Calu3 (cell line): ENCODE measurements at places on chromosomes 7 and 10. TPM values are rescaled to one million over a fixed set of nuclear protein-coding genes. Genes with fewer than 3 reads are reported as not detected.

DNA sequence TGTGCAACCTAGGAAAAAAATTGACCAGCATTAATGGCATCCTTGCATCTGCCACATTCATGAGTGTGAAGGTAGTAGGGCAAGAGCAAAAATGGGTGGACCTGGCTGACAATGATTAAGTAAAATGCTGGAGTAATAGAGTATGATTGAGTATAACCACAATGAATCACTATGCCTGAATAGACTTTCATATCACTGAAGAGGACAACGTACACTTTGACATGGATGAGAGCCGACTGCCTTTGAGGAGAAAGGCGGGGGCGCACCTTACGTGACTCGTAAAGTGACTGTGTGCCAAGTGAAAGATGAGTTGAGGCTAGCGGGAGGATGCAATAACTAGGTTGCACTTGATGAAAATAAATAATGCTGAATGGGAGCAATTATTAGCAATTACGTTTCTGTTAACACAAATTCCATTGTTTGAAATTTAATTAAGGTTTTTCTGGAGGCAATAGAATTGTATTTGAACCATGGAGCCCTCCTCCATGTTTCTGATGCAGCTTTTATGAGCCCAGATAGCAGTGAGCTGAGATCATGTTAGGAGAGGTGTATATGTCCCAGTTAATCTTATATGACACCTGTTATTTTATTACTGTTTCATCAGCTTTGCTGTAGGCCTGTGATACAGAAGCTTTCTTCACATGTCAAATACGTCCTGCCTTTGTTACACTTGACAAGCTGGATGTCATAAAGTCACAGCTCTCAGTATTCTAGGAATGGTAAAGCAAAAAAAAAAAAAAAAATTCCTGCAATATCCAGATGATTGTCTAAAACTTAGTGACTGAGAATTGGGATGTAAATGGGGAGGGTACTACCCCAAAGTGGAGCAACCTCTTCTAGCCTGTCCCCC lies 596.5 kb downstream of the NXPH1 start:
- no peak overlapping the region for H3K27ac ChIP-seq
- H3K27me3 ChIP-seq: no peaks in the 10 kb centered on the region
- H3K4me1 ChIP-seq: no peaks in the 10 kb centered on the region
- DNase-seq: no peak
- H3K4me3 ChIP-seq: no peak overlapping the region
- no peaks in the 10 kb centered on the region for H3K36me3 ChIP-seq

GRCh38 chr7:934469-935163 lies 19.9 kb downstream of the ADAP1 start:
- H3K27ac ChIP-seq: no peak overlapping the region
- peak overlapping the region; percentile 36 for H3K4me3 ChIP-seq
- H3K36me3 ChIP-seq: peaks cover 83% of the 10 kb centered on the region
- no peaks in the 10 kb centered on the region for H3K27me3 ChIP-seq

DNA sequence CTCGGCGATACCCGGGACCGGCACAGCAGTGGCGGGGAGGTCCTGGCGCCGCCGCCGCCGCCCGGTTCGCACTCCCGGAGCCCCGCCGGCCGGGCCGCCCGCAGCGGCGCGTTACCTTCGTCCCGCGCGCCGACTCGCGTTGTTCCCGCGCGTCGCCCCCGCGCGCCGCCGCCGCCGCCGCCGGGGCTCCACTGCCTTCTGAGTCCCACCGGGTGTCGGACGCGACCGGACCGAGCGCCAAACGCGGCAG lies at the start of gene EZH2:
Gene EZH2, minus strand, starts transcription at position 243 of the 250 bp plus-strand sequence. CDS start 36,993 bp downstream, outside the sequence.
- no peak for DNase-seq
- no peaks in the 10 kb centered on the region for H3K4me1 ChIP-seq
- H3K36me3 ChIP-seq: peaks cover 44% of the 10 kb centered on the region
- H3K27me3 ChIP-seq: no peaks in the 10 kb centered on the region
- peak within 1 kb of the TSS; percentile 92 for H3K27ac ChIP-seq
- peak within 1 kb of the TSS; percentile 88 for H3K4me3 ChIP-seq

DNA sequence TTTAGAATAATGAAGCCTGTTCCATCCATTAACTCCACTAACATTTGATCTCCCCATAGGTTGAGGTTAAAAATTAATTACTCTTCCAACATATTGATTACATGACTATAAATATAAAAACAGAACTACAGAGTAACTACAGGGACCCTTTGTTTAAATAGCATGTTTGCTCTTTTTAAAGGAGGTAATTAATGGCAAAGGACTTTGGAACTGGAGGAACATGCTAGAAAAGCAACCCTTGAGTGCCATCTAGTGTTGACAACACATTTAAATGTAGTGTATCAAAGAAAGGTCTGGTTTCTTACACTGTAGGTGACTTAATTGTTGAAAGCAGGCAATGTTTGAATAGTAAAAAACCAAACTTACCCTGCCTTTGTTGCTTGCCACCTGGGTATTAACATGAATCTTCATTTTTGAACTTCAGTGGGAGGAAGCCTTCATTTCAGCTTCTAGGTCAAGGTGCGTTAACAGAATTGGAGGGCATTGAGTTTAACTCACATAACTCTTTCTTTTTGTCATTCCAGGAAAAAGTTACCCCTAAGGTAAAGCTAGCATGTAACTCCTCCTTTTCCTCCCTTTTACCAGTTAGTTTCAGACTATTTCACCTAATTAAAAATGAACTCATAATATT lies 52.6 kb upstream of the CAPZA2 start:
- peak overlapping the region; percentile 36 for H3K4me3 ChIP-seq
- H3K27me3 ChIP-seq: no peaks in the 10 kb centered on the region
- H3K27ac ChIP-seq: peak overlapping the region; percentile 64
- peaks cover 64% of the 10 kb centered on the region for H3K4me1 ChIP-seq
- peak; percentile 57 for DNase-seq
- peaks cover 7% of the 10 kb centered on the region for H3K36me3 ChIP-seq

DNA sequence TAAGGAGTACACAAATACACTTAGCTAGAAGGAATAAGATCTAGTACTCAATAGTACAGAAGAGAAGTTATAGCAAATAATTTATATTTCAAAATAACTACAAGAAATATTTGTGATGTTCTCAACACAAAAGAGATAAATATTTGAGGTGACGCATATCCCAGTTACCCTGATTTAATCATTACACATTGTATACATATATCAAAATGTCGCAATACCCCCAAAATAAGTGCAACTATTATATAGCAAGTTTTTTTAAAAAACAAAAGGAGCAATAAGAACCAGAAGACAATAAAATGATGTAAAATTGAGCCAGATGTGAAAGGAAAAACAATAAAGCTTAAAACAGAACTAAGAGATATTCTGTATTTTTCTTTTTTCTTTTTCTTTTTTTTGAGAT lies 59.3 kb upstream of the KIAA1217 start:
- no peak overlapping the region for H3K27ac ChIP-seq
- no peak for DNase-seq
- H3K4me1 ChIP-seq: no peaks in the 10 kb centered on the region
- H3K27me3 ChIP-seq: no peaks in the 10 kb centered on the region
- no peaks in the 10 kb centered on the region for H3K36me3 ChIP-seq
- no peak overlapping the region for H3K4me3 ChIP-seq

DNA sequence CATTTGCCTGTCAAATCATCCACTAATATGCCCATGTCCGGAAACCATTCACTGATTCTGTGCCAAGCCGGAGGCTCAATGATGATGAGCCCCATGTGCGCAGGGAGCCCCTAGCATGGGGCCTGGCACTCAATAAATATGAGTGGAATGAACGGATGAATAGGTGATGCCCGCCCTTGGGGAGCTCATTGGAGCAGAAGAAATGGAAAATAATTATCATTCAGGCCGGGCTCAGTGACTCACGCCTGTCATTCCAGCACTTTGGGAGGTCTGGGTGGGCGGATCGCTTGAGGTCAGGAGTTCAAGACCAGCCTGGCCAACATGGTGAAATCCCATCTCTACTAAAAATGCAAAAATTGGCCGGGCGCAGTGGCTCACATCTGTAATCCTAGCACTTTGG lies 11.0 kb downstream of the RHBDD2 start:
- no peak overlapping the region for H3K4me3 ChIP-seq
- no peak overlapping the region for H3K27ac ChIP-seq
- no peak for DNase-seq
- no peaks in the 10 kb centered on the region for H3K27me3 ChIP-seq
- peaks cover 19% of the 10 kb centered on the region for H3K36me3 ChIP-seq
- peaks cover 10% of the 10 kb centered on the region for H3K4me1 ChIP-seq

DNA sequence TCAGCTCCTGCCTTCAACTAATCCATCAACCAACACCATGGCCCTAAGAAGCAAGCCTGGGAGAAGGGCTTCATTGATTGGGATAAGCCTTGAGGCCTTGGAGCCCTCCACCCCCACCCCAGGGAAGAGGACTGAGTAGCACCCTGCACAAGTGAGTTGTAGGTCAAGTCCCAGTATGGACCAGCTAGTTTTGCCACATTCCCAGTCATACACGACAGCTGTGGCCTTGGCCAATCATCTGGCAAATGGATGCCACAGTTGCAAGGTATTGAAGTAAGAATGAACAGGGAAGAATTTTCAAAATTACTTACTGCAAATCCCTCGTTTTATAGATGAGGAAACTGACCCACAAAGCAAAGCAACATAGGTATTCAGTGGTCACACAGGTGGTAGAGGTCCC lies 109.7 kb downstream of the STRA8 start:
- H3K27me3 ChIP-seq: no peaks in the 10 kb centered on the region
- no peak overlapping the region for H3K27ac ChIP-seq
- no peak overlapping the region for H3K4me3 ChIP-seq

- H3K4me3 ChIP-seq: no peak overlapping the region
- no peak for DNase-seq
- H3K36me3 ChIP-seq: no peaks in the 10 kb centered on the region
- H3K4me1 ChIP-seq: no peaks in the 10 kb centered on the region
- H3K27ac ChIP-seq: no peak overlapping the region
- peaks cover 48% of the 10 kb centered on the region for H3K27me3 ChIP-seq
These were observed 484.1 kb upstream of the ZMIZ1 start for GRCh38 chr10:78584681-78585080.

- H3K36me3 ChIP-seq: peaks cover 7% of the 10 kb centered on the region
- no peaks in the 10 kb centered on the region for H3K27me3 ChIP-seq
- no peak overlapping the region for H3K4me3 ChIP-seq
- DNase-seq: peak; percentile 5
- H3K4me1 ChIP-seq: peaks cover 15% of the 10 kb centered on the region
- no peak overlapping the region for H3K27ac ChIP-seq
These were observed 183.0 kb upstream of the CTBP2 start for GRCh38 chr10:125343118-125343925.

DNA sequence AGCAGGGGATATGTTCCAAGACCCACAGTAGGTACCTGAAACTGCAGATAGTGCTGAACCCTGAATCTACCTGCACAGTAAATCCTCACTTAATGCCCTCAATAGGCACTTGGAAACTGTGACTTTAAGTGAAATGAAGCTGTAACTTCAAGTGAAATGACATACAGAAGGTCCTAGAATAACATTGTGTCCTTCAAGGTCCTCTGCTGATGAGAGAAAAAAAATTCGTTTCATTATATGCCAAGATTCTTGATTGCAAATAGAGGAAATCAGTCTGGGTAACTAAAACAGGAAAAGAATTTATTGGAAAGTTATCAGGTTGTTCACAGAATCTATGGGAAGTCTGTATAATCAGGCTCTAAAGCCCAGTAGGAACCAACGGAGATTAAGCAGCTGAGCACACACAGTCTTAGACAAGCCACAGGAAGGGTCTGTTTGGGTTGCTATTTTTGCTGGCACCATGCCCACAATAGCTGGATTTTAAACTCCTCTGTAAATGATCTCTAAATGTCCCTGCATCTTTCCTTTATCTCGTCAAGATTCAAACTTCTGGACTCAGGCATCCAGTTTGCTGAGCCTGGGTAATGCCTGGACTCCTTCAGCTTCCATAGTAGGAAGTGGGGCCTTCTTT lies 57.5 kb downstream of the EXOC4 start:
- no peak overlapping the region for H3K27ac ChIP-seq
- no peaks in the 10 kb centered on the region for H3K4me1 ChIP-seq
- H3K27me3 ChIP-seq: no peaks in the 10 kb centered on the region
- no peak for DNase-seq

DNA sequence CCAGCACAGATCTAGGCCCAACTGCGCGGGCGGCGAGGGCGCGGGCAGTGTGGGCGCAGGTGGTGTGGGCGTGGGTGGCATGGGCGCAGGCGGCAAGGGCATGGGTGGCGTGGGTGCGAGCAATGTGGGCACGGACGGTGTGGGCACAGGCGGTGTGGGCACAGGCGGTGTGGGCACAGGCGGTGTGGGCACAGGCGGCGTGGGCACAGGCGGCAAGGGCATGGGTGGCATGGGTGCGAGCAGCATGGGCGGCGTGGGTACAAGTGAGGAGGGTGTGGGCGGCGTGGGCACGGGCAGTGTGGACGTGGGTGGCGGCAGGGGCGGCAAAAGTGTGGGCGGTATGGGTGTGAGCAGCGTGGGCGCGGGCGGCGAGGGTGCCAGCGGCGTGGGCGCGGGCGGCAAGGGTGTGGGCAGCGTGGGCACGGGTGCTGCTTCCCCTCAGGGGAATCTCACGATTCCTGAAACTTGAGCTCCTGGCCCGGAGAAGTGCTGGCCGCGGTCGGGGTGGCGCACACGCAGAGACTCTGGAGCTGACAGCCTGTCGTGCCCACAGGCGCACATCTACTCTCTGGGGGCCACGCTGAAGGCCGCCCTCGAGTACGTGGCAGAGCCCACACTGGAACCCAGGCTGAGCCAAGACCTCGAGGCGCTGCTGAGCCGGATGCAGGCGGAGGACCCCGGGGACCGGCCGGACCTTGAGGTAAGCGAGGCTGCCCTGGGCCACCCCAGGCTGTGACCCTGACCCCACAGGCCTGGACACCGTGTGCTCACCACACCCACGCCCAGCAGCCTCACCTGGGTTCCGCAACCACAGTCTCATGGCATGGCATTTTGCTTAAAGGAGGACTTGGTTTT lies 23.0 kb downstream of the KNDC1 start:
- H3K4me3 ChIP-seq: no peak overlapping the region
- DNase-seq: no peak
- H3K27me3 ChIP-seq: no peaks in the 10 kb centered on the region
- H3K4me1 ChIP-seq: no peaks in the 10 kb centered on the region
- peaks cover 4% of the 10 kb centered on the region for H3K36me3 ChIP-seq
- no peak overlapping the region for H3K27ac ChIP-seq

GRCh38 chr7:36045830-36046341 lies 107.2 kb upstream of the EEPD1 start:
- no peak overlapping the region for H3K4me3 ChIP-seq
- no peaks in the 10 kb centered on the region for H3K36me3 ChIP-seq
- DNase-seq: no peak
- no peak overlapping the region for H3K27ac ChIP-seq

DNA sequence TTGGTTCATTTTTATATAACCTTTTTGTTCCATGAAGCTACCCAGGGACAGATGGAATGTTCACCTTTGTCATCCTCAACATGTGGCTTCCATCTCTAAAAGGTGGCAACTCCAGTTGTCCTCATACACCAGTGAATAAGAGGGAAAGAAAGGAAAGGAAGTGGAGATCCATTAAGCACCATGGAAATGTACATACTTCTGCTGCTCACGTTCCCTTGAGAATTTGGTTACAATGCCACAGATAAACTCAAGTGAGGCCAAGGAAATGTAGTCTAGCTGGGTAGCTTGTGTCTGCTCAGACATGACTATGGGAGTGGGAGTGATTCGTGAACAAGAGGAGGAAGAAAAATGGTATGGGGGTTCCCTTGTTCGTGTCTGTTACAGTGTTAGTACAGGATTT lies 237.1 kb upstream of the FAM3C start:
- H3K4me3 ChIP-seq: no peak overlapping the region
- no peaks in the 10 kb centered on the region for H3K4me1 ChIP-seq
- H3K27me3 ChIP-seq: no peaks in the 10 kb centered on the region
- no peak for DNase-seq
- H3K27ac ChIP-seq: no peak overlapping the region

- H3K36me3 ChIP-seq: no peaks in the 10 kb centered on the region
- DNase-seq: no peak
- peaks cover 20% of the 10 kb centered on the region for H3K4me1 ChIP-seq
- no peak overlapping the region for H3K4me3 ChIP-seq
These were observed 5.8 kb upstream of the FAM3C start for GRCh38 chr7:121401896-121402295.

The TEX47 gene
- not detected in 2 replicates for total RNA-seq

The UBE2D1 gene
- 22.9 and 25.6 TPM in 2 replicates for total RNA-seq

The ADARB2 gene
- total RNA-seq: not detected in 2 replicates

The MRC1 gene
- total RNA-seq: 0.09 TPM in 1 of 2 replicates, not detected in the other

The LRIT1 gene
- not detected in 2 replicates for total RNA-seq
